ENCODE measurements at places on chromosomes 13 and 19.

- no peak for DNase-seq
These were observed 54.9 kb downstream of the CDK8 start for GRCh38 chr13:26308836-26309235.

DNA sequence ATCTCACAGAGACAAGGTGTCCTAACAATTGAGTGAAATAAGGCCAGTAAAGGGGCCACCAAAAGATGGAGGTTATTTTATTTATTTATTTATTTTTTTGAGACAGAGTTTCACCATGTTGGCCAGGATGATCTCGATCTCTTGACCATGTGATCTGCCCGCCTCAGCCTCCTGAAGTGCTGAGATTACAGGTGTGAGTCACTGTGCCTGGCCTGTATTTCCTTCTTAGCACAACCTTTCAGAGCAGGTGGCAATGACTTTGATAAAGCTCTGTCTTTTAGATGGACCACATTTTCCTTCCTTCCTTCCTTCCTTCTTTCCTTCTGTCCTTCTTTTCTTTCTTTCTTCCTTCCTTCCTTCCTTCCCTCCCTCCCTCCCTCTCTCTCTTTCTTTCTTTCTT lies 11.0 kb upstream of the DOCK6 start:
- DNase-seq, result no peak

DNA sequence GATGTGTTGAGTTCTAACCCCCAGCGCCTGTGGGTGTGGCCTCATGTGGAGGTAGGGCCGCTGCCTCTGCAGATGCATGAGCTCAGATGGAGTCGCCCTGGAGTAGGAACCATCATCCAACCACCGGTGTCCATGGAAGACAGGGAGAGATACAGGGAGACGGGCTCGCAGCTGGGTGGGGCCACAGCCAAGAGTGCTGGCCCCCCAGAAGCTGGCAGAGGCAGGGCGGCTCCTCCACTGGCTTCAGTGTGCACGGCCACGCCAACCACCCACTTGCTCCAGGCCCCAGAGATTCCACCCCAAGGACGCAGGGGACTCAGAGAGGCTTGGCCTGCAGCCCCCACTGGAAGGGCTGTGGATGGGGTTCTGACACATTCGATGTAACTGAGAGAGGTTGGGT lies 5.4 kb upstream of the MCF2L start:
- no peak for DNase-seq

GRCh38 chr13:43135516-43135915 lies 112.1 kb downstream of the DNAJC15 start:
- DNase-seq, result no peak

DNA sequence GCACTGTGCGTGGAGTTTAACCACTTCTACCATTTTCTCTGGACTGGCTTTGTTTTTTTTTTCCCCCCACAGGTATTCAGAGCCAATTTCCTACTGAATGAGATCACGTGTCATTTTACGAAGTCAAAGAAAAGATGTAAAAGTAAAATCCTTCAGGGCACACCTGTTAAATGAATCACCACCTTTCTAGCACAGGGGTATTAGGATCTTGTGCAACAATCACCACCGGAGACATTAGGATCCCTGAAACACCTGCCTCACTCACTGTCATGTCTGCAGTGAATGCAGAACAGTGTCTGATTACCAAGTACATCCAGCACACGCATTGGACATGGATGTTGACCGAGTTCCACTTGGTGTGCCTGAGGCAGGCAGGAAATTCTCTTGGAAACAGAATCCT lies 17.2 kb downstream of the BRD4 start:
- no peak for DNase-seq

- DNase-seq, result no peak
These were observed 157.5 kb downstream of the RGCC start for GRCh38 chr13:41614671-41615527.

DNA sequence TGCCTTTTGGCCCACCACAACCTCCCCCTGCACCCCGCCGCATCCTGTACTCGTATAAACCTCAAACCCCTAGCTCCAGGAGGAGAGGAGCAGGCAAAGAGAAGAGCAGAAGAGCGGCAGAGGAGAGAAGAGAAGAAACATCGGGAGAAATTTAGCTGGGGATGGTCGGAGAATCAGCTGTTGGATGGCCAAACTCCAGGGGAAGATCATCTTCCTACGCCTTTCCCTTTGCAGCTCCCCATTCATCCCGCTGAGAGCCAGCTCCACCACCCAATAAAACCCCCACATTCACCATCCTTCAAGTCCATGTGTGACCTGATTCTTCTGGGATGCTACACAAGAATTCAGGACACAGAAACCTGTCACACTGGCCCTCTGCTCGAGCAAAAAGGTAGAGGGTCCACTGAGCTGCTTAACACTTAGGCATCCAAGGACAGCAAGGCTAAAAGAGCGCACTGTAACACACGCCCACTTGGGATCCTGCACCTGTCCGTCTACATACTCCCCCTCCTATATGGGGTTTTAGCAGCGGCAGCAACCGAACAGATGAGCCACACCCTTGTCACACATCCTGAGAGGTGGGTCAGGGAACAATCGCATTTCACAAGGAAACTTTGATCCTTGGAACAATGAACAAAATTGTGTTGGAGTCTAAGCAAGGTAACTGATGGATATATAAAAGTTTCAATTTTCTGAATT lies 51.6 kb upstream of the MIR17HG start:
- no peak for DNase-seq

GRCh38 chr13:112181336-112182067 lies 114.6 kb downstream of the SOX1 start:
- DNase-seq, result no peak

DNA sequence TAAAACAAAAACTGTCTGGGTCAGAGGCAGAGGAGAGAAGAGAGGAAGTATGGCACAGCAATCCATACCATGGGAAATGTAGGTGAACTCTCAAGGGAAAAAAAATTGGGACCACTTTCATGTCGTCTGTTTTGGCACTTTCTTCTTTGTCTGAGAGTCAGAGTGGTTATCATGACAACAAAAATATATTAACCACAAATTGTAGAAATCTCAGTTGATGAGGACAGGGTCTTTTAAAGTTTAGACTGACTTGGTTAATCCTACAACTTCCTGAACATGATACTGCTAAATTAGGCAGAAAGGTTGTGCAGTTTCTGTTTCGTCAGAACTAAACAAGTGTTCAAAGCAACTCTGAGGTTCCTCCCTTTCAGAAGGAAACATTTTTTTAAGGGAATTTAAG lies 15.2 kb downstream of the KLF5 start:
- no peak for DNase-seq

DNA sequence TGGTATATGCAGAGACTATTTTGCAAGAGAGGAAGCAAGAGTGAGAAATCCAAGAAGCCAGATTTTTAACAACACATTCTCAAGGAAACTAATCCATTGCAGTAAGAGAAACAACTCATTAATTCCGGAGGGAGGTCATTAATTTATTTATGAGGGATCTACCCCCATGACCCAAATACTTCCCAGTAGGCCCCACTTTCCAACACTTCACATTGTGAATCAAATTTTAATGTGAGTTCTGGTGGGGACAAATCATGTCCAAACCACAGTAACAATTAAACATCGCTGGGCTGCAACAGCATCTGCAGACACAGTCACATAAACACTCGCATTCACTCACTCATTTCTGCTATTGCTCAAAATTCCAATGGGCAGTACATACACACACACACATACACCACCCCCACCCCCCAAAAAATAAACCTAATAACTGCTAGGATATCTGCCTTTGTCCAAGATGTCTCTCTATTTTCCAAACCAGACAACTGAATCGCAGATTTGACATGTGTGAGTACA lies 1483.7 kb downstream of the PCDH9 start:
- no peak for DNase-seq

GRCh38 chr19:35381318-35381717 lies 10.4 kb downstream of the GPR42 start:
- DNase-seq, result no peak

- DNase-seq, result no peak
These were observed 14.7 kb downstream of the NAPA start for GRCh38 chr19:47499863-47500830.

DNA sequence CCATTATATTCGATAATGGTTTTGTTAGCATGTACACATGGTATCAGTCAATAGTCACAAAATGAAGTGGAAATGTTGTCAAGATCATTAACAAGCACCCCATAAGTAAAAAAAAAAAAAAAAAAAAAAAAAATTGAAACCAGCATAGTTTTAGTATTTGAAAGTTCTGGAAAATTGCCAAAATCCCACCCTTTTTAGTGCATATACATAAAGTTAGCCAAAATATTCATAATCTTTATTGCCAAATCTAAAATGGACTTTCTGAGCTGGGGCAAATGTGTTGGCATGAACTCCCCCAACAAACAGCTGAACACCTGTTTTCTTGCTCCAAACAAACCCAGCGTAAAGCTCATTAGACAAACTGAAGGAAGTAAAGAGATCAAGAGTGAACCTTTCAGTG lies 73.9 kb downstream of the MZT1 start:
- no peak for DNase-seq

GRCh38 chr13:106047859-106048258 lies 487.6 kb downstream of the EFNB2 start:
- DNase-seq, result no peak

DNA sequence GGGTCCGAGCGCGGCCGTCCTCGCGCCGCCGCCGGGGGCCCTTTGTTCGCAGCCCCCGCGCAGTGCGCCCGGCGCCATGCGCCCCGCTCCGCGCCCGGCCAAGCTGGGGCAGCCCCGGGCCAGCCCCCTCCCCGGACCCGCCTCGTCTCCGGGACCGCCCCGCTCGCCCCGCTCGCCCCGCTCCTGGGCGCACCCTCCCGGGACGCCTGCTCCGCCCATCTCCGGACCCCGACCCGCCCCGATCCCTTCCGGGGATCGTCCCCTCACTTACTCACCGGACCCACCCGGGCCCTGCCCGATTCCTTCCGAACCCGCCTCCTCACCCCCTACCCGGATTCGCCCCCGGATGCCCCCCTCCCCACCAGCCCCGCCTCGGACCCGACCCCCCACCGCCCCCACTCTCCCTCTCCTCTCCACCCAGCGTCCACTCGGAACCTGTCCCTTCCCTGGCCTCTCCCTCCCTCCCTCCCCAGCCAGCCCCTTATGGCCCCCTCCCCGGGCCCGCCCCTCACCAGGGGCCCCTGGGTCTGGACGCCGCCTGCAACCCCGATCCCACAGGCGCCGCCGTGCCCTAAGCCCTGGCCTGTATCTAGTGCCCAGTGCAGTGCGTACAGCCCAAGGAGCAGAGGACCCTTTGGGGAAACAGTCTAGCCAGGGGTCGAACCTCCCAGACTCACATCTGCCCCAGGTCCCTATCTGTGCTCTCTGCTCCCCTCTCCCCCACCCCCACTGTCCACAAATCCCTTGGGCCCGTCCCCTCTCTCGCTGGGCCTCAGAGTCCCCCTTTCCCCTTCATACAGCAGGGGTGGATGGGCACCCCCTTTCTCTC lies at the start of gene CPAMD8:
Gene CPAMD8 (minus strand): TSS at position 105 of the 829 bp plus-strand sequence. CDS start 168 bp downstream, outside the sequence.
- DNase-seq, result no peak

- DNase-seq, result no peak
These were observed 187.4 kb downstream of the SUCLA2 start for GRCh38 chr13:47813718-47814117.

DNA sequence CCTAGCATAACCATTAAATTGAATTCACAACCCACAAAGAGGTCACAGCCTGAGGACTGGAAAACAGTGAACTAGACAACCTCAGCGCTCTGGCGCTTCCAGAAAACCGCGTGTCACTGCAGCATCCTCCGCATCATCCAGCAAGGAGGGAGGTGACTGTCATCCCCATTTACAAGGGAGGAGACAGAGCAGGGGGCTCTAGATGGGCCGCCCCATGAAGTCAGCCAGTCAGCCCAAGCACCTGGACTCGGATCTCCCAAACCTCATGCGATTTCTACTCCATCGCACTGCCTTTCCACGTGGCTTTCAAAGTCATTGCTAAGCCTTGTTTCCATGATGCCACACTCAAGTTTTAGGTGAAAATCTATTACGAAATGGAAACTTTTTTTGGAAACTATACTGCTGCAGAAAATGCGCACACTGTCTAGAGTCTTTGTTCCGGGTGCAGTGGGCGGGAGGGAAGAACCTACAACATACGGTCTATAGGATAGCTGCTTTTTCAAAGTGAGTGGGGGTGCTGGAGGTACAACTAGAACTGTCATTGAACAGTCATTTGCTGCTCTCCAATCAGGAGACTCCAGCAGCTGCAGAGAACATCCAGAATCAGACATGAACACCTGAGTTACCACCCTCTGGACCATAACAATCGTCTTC lies 2.8 kb downstream of the AP3D1 start:
- DNase-seq, result no peak

- DNase-seq, result no peak
These were observed 91.8 kb upstream of the RAP2A start for GRCh38 chr13:97342136-97342535.

- DNase-seq, result no peak
These were observed 7.4 kb downstream of the ZNF554 start for GRCh38 chr19:2827022-2827421.

DNA sequence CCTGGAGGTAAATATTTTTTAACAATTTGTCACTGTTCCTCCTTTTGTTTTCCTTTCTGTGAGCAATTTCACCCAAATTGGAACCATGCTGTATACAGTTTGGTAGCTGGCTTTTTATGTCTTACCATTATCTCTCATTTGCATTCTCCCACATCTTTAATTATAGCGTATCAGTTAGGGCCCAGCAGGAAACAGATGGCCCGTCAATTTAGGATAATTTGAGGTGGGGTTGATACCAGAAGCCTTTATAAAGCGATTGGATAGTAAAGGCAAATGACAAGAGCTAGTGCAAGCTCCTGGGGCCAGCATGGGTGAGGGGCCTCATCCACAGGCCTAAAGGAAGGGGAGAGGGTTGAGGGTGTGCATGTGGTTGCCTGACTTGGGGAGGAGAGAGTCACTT lies 3.8 kb upstream of the IFNL4 start:
- DNase-seq, result no peak

DNA sequence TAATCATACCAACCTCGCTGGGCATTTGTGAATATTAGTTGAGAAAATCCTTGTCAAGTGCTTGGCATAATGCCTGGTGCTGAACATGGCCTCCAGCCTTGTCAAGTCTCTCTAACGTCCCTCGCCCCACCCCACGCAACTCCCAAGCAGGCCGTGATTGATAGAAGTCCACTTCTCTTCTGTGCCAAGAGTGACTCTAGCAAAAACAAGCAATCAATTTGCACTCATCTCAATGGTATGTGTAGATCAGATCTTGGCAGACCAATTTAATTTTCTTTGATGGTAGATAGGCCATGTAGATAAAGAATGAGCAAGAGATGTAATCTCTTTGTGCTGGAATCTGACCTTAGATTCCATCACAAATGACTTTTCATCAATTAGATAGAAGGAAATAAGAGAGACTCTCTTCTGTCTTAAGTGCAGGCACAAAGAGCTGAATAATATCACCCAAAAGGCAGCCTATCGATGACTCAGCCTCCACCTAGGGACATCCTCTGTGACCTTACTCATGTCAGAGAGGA lies 31.0 kb upstream of the KATNAL1 start:
- DNase-seq, result no peak

DNA sequence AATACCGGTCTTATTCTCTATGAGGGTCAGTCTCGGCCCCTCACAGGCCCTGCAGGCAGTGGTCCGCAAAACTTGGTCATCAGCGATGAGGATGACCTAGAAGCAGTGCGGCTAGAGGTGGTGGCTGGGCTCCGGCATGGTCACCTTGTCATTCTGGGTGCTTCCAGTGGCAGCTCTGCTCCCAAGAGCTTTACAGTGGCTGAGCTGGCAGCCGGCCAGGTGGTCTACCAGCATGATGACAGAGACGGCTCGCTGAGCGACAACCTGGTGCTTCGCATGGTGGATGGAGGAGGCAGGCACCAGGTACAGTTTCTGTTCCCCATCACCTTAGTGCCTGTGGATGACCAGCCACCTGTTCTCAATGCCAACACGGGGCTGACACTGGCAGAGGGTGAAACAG lies 1.8 kb downstream of the FREM2 start:
- DNase-seq, result no peak

All from activated CD8-positive, alpha-beta memory T cell treated with anti-CD3 and anti-CD28 coated beads for 1 hour (primary cell).